ENCODE measurements at places on chromosomes 2 and 18.

- DNase-seq, result no peak
Measured at GRCh38 chr2:98463081-98463481, 18.4 kb downstream of the INPP4A start.

DNA sequence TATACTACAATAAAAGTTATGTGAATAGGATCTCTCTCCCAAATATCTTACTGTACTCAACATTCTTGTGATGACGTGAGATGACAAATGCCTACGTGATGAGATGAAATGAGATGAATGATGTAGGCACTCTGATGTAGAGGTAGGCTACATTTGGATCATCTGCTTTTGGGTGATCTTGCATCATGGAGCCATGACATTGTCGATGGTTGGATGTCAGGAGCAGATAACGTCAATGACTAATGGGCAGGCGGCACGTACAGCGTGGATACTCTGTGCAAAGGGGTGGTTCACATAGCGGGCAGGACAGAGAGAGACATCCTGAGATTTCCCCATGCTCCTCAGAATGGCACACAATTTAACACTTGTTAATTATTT, 40.8 kb upstream of the PPP1R1C start:
- DNase-seq, result no peak

- peak; percentile 36 for DNase-seq
Measured at GRCh38 chr2:224401641-224402342, at the start of gene FAM124B. TSS of gene FAM124B (minus strand) at chr2:224402107. CDS start at chr2:224401768, 339 bp downstream.

DNA sequence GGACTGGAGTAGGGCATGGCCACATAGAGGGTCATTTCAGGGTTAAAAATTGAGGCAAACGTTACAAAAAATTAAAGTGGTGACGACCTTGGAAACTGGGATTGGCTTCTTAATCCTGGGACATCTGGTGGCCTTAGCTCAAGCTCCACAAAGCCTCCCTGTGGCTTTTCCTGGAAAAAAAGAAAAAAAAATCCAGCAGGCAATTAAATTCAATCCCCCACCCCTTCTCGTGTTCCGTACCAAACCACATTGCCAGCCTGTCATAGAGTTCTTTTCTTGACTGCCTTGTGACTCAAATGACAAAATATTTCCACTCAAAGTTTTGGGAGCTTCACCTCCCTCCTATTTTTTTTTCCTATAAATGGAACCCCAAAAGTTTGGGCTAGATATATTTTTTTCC, 195.6 kb downstream of the HRH4 start:
- DNase-seq, result no peak

Data from stomach (tissue), 19 donors.